ENCODE measurements at places on chromosomes 12 and 14.

DNA sequence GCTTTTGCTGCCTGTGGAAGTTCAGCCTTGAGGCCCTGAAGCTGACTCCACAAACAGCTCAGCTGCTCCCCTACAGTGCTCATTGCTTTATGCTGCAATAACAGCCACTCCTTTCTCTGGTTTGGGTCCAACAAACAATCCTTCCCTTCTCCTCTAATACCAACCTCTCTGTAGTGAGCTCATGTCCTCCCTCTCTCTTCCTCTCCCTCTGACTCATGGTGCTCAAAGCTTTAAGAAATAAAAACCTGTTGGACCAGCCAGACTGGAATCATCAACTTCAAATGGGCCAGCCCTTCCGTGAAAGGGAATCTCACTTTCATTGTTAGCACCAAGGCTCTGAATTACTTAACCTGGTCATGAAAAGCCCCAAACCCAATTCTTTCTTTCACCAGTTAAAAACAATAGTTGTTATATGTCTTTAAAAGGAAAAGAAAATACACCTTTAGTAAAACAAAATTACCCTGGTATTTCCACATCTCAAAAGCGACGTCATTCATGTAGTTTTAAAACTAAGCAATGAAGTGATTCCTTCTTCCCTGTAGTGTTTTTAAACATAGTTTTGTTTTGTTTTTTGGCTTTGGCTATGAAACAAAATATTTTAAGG is 126.4 kb downstream of the DUSP6 start:
- DNase-seq = no peak

DNA sequence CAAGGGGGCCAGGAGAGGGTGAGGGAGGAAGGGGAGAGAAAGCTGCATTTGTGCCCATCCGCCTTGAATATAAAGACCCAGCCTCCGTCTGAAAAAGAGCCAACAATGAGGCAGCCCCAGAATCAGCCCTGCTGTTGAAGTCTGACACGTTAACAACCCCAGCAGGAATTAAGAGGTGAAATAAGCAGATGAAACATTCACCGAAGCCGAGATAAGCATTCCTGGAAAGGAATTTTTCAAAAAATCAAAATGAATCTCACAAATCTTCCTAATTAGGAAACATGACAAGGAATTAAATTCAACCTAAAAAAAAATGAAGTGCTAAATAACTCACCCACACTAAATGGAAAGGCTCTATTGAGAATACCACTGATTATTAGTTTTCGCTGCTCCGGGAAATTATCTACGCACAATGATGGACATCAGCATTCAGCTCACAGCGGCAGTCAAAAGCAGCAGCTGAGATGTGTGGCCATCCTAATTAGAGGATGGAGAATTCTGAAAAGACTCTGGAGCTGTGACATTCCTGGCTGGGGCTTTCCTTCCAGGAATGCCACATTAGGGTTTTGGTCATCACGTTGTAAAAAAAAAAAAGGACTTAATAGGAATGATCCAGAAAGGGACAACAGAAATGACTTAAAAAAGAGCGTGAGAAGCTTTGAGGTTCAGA is 8.2 kb upstream of the PARP11 start:
- no peak for DNase-seq

GRCh38 chr12:84912198-84913128 is at the start of gene SLC6A15:
TSS of gene SLC6A15 (minus strand) at chr12:84912799. CDS start at chr12:84892120, 20,679 bp downstream.
- DNase-seq = no peak

GRCh38 chr14:102594514-102595175 is 2.2 kb downstream of the RCOR1 start:
- peak; percentile 11 for DNase-seq

GRCh38 chr12:32435921-32436705 is 36.8 kb downstream of the FGD4 start:
- no peak for DNase-seq

DNA sequence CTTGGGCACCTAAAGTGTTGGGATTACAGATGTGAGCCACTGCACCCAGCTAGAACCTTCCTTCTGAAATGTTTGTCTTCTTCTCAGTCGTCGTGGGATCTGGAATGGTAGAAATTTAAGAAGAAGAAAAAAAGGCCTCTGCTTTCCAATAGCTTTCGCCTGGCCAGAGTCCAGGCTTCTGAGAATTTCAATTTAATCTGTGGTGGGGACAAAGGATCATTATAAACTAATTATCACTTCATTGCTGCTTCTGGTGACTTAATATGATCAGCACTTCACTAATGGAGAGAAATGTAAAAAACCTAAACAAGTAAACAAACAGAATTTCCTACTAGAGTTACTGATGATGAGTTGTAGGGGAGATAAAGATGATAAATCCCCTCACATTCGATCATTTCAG is 51.3 kb downstream of the CFAP251 start:
- DNase-seq = no peak

GRCh38 chr14:67360470-67361206 is 510 bp downstream of the EIF2S1 start:
- DNase-seq = peak; percentile 13

DNA sequence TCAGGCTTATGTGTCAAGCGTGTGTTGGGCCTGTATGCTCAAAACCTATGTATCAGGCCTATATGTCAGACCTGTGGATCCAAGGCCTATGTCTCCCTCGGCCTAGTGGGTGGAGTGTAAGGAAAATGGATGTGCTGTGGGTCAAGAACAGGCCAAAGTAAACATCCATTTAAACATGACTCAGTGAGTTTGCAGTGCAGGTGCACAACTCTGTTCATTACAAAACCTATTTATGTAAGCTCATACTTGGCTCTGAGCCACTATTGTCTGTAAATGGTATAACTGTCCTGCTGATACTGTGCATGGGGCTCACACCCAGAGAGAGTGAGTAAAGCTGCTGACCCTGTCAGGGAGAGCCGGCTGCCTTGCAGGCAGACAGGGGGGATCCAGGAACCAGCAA is 249.7 kb upstream of the AVPR1A start:
- DNase-seq = no peak

DNA sequence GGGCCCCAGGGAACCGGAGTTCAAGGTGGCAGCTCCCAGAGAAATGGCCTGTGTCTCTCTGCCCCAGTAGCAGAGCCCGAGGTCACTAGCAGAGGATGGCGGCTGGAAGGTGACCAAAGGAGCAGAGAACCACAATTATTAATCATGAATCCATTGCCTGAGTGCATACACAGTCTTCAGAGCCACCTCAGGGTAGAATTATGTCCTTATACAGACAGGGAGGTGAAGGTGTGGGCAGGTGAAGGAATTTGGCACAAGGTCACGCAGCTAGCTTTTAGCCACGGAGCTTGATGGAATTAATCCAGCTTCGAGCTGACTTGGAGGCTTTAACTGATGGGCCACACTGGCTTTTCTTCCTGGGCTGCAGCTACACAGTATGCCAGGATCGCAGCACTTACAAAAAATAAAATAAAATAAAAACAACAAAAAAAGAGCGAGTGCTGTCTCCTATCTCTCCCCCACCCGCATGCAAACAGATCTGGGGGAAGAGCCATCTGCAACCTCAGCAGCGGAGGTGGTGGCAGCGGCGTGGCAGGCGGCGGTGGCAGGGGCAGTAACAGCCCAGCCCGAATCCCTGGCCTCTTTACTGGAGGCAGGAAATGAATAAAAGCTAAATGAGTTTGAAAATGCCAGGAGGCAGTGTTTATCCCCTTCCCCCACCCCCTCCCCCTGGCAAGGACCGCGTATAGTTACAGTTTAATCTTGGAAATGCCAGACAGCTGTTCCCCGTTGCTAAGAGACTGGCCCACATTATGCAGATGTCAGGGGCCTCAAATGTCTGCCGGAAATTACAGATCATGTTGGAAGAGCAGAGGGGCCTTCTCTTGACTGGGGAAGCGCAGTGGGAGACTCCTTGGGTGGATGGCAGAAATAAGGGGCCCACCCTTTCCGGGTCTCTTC is 93.5 kb downstream of the LRRC74A start:
- DNase-seq = no peak

GRCh38 chr12:9667403-9668160 is 1.9 kb upstream of the CLEC2D start:
- DNase-seq = no peak

Measured in stimulated activated CD4-positive, alpha-beta T cell treated with anti-CD3 and anti-CD28 coated beads, TNF-alpha, amount 100 ng/mL, for 4 hours (primary cell).